Activated naive CD8-positive, alpha-beta T cell treated with anti-CD3 and anti-CD28 coated beads for 36 hours (primary cell): ENCODE measurements at places on chromosomes 2 and 18. TPM values are rescaled to one million over a fixed set of nuclear protein-coding genes. Genes with fewer than 3 reads are reported as not detected.

Gene REG1B
- not detected for total RNA-seq

Gene CACNB4
- 0.54 TPM for total RNA-seq

Gene PAX8
- 2.0 TPM for total RNA-seq

Gene ITGA4
- total RNA-seq, result 71.9 TPM

Gene QPCT
- total RNA-seq, result 3.0 TPM

Gene RSAD2
- 10.0 TPM for total RNA-seq

Gene CXCR4
- total RNA-seq, result 56.4 TPM

Gene GKN1
- not detected for total RNA-seq

Gene CD302
- total RNA-seq, result 0.37 TPM

Gene ARL6IP6
- 23.9 TPM for total RNA-seq

Gene RIT2
- not detected for total RNA-seq
